Activated CD8-positive, alpha-beta memory T cell treated with anti-CD3 and anti-CD28 coated beads for 48 hours (primary cell): ENCODE measurements at places on chromosomes 3 and 15.

DNA sequence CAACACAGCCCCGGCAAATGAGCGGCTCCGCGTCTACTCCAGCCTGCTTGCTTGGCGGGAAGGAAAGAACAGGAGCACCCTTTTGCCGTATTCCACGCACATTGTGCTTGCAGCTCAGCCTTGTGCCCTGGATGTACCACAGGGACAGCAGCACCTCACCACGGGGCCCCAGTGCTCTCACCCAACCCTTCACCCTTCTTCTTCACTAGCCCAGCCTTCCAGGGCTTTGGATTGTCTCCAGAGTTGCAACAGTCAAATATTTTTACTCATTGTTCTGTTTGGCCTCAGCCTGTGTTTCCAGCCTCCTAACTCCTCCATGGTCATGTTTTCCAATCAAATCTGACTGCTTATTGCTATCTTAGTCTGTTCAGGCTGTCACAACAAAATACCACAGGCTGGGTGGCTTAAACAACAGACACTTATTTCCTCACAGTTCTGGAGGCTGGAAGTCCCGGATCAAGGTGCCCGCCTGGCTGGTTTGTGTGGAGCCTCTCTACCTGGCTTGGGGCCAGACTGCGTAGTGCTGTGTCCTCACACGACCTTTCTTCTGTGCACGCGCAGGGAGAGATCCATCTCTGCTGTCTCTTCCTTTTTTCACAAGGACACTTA, 79.2 kb upstream of the ABHD17C start:
- DNase-seq: no peak

GRCh38 chr15:32884146-32884545, 166.3 kb downstream of the GREM1 start:
- no peak for DNase-seq

GRCh38 chr15:27993996-27994780, 104.9 kb downstream of the OCA2 start:
- DNase-seq: no peak

DNA sequence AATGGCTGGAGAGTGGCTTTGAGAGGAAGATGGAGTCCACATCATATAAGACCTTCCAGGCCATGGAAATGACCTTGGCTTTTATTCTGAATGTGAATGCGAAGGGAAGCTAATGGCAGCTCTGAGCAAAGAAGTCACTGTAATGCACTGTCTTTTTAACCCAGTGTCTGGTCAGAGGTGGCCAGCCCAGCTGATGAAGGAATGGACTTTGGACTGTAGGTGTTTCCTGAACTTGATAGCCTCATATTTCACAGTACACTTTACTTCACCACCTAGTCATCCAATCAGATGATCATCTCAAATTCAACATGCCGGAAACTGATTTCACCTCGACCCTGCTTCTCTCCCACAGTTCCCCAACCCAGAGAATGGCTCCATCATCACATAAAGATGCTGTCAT, 33.4 kb downstream of the DCLK3 start:
- DNase-seq: no peak

DNA sequence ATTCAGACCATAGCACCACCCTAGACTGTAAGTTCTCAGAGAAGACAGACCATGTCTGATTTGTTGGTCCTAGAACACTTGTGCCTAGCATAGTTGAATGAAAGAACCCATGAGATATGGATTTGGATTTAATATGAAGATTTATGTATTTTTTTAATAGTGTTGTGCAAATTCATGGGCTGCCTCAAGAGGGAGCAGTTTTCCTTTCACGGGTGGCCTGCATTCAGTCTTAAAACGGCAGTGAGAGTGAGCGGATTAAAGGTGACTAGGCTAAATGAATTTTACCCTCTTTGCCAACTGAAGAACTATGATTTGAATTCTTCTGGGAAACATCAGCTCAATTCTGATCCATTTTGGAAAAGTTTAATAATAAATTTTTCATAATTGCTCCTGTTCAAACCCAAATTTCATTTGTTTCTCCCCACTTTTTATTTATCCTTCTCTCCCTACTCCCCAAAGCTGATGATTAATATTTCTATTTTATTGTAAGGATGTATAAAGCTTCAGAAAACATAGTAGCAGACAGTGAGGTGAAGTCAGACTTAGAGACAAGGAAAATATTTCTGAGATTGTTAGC, 67.3 kb downstream of the MORC1 start:
- no peak for DNase-seq

GRCh38 chr3:159877924-159878323, 110.7 kb upstream of the IL12A start:
- no peak for DNase-seq

- no peak for DNase-seq
Observed at GRCh38 chr3:151899996-151900395, 26.6 kb downstream of the SUCNR1 start.

DNA sequence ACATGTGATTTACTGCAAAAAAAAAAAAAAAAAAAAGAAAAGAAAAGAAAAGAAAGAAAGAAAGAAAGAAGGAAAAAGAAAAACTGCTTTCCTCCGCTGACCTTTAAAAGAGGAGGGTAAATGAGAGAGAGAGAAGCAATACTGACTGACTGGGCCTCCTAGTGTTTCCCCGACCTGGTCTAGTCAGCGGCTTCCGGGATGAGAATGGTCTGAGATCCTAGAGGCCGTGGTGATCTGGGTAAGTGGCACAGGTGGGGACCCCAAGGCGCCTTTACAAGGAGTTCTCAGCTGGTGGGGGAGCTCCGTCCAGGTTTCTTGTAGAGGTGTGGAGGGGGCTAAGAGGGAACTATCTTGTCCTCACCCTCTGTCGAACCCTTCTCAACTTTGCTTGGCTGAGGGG, 223.1 kb downstream of the MEIS2 start:
- DNase-seq: no peak

DNA sequence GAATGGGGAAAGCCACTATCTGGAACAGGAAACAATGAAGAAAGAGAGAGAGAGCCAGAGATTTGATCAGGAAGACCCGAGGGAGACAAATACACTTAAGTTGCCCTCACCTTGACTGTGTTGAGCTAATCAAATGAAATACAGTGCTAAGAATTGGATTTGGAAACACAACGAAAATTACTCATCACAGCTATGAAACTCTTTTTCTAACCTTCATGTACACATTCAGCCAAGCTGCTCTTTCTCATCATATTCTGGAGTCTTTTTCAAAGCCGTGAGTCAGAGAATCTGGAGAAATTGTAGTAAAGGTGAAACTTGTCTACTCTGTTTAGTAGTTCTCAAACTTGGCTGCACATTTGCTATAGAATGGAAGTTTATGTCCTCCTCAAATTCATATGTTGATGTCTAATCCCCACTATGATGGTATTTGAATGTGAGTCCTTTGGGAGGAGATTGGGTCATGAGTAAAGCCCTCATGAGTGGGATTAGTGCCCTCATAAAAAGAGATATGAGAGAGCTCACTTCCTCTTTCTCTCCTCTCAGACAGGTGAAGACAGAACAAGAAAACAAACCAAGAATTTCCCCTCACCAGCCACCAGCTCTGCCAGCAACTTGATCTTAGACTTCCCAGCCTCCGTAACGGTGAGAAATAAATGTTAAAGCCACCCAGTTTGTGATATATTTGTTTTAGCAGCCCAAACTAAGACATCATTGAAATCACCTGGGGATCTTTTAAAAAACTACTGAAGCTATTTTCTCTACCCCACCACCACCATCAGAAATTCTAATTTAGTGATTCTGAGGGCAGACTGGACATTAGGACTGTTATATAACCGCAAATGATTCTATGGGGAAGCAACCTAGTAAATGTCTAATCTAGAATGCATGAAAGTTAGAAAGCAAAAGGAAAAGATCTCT, 143.6 kb upstream of the GRM7 start:
- DNase-seq: no peak

- no peak for DNase-seq
Observed at GRCh38 chr15:67070150-67070549, 4.7 kb downstream of the SMAD3 start.

- DNase-seq: no peak
Observed at GRCh38 chr15:40927873-40928806, 1.0 kb upstream of the DLL4 start.

DNA sequence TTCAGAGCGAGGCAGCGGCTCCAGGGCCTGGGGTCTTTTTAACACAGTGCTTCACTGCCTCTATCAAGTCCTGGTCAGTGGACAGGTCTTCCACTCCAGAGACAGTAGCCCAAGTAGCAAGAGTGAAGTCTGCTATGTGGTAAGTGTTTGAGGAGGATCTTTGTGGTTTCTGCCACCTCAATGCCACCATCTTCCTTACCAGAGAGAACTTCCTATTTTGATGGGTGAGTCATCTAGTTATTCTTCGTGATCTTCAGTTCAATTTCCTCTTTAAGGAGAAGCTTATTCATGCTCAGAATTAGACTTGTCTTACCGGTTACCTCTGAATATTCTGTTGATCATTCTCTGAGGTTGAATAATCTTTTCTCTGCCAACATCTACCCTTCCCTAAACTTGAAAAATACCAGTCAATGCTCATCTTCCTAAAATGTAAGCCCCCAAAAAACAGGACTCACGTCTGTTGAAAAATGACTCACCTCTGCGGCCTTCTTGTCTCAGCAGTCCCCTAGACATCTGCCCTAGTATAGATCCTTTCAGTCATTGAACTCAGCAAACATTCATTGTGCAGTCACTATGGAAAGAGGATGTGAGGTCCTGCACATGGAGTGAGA, 32.2 kb upstream of the BCL6 start:
- no peak for DNase-seq

GRCh38 chr3:131174752-131175151, 148.1 kb downstream of the NEK11 start:
- DNase-seq: no peak

- DNase-seq: peak; percentile 34
Observed at GRCh38 chr15:86743283-86743903, 663.7 kb downstream of the AGBL1 start.

DNA sequence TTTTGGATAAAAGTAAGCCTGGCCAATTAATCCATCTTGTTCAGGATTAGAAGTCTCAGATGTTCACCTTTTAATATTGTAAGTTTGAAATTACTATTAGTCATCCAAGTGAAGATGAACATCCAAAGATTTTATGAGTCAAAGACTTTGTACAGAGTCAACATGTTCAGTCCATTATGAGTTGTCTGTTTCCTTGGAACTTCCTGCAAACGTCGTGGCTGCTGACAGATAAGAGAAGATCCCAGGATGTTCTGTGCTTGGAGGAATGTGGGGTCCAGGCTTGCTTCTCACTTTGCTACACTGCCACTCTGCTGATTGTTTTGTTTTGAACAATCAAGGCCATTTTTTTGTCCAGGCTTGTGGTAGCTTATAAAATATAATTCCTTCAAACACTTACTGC, 74.3 kb upstream of the SLCO2A1 start:
- DNase-seq: no peak

DNA sequence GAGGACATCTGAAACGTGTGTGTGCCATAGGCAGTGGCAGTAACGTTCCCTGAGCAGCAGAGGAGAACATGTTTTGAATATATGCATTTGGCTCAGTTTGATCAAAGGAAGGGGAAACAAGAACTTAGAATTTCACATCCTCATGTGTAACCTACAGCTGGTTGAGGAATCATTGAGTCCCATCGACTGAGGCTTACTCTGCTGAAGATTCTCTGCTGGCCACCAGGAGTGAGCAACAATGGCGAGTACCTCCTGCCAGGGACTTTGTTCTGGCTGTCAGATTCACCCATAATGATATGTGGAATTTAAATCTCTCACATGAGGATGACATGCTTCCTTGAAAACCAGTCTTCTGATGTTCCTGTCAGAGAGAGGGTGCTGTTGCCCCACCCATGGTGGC, 21.3 kb downstream of the GORASP1 start:
- no peak for DNase-seq

- no peak for DNase-seq
Observed at GRCh38 chr15:50438251-50438650, 14.0 kb downstream of the USP8 start.

DNA sequence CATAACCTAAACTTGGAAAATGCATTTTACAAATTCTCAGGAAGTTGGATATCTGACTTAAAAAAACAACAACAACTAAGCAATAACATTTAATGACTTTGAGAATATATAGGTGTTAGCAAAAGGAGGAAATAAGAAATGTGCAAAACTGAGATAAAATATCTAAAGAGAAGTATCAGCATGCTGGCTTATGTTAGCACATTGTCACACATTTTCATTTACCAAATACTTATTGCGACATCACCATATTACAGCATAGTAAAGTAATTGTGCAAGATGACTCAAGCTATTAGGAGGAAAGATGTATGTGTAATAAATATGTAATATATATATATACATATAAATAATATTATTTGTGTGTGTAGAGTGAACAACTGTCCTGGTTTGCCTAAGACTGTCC, 9.2 kb downstream of the PTX3 start:
- no peak for DNase-seq

GRCh38 chr15:82044373-82045178, 1.2 kb downstream of the MEX3B start:
- no peak for DNase-seq

DNA sequence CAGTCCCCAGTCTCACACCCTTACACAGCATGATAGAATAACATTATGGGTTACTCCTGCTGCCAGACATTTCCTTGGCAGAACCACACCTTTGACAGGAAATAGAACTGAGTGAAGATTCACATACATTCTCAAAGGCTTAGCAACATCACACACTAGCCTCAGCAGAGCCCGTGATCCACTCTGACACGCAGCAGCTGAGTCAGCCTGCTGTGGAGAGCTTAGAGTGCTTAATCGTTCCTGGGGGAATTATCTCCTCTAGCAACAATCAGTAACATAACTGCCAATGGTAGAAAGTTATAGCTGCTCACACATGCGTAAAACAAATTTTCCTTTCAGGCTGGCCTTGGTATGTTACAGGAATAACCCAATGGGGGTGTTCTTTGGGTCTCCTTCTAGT, 382.1 kb downstream of the GAP43 start:
- no peak for DNase-seq
